ENCODE measurements at places on chromosomes 4 and X. TPM values are rescaled to one million over a fixed set of nuclear protein-coding genes. Genes with fewer than 3 reads are reported as not detected.

STPG2 gene
- total RNA-seq: 0.31 TPM

PROM1 gene
- total RNA-seq: 39.4 TPM

PPARGC1A gene
- 112 TPM for total RNA-seq

- DNase-seq: no peak
Measured at GRCh38 chrX:153626863-153627674, 19.9 kb upstream of the DUSP9 start.

- no peak for DNase-seq
Measured at GRCh38 chrX:99703473-99703872, 706.6 kb downstream of the PCDH19 start.

- no peak for DNase-seq
Measured at GRCh38 chr4:127469542-127469941, 163.2 kb upstream of the INTU start.
